ENCODE measurements at places on chromosomes 6 and 20.

GRCh38 chr6:111087871-111088667, 766 bp downstream of the SLC16A10 start:
- DNase-seq, result peak; percentile 68

GRCh38 chr6:156256161-156256560, 521.0 kb upstream of the ARID1B start:
- no peak for DNase-seq

- DNase-seq, result no peak
Measured at GRCh38 chr6:925656-926213, 232.8 kb upstream of the EXOC2 start.

GRCh38 chr6:147561726-147562125, 53.2 kb downstream of the SAMD5 start:
- no peak for DNase-seq

DNA sequence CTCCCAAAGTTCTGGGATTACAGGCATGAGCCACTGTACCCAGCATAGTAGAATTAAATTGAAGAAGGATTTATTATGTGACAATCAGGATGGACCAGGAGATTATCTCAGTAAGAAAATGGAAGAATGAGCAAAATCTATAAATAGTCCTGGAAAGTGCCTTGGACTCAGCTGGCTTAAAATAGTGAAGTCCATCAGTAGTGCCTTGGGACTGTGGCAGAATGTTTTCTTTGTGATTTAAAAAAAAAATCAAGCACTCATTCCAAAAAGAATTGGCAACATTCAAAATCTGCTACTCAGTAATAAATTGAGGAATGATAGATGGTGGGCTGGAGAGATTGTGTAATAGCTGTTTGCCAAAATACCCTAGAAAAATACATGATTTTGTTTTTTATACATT, 37.0 kb upstream of the MAS1 start:
- no peak for DNase-seq

DNA sequence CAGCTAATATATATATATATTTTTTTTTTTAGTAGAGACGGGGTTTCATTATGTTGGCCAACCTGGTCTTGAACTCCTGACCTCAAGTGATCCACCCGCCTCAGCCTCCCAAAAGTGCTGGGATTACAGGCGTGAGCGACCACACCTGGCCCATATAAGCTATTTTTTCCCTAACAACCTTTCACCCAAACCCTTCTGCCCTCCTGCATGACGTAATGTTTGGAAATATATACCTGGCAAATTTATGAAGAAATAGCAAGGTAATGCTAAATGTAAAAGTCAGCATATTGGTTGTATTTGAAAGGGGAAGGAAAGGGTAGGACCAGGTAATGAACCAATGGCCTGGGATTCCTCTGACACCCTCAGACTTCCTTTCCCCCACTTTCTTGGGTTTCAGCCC, 325.5 kb upstream of the ARID1B start:
- DNase-seq, result no peak

DNA sequence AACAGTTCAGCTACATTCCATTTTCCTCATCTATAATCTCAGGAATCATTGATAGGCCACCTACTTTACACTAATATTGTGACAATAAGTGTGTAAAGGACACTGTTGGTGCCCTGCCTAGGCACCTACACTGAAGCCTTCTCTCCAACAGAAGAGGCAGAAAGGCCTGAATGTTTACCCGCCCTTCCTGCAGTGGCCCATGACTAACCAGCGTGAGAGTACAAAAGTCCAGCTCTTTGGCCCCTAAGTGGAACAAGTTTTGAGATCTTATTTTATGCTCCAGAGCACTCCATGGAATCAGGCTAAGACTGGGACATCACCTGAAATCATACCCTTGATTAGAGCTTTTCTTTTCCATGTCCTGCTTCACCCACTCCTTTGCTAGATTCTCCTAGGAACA, 359.7 kb downstream of the ARHGAP18 start:
- no peak for DNase-seq
